ENCODE measurements at places on chromosomes 6 and 20. TPM values are rescaled to one million over a fixed set of nuclear protein-coding genes. Genes with fewer than 3 reads are reported as not detected.

The FAM162B gene
- not detected for total RNA-seq

The SIRPD gene
- not detected for total RNA-seq

The SRSF12 gene
- not detected for total RNA-seq

GRCh38 chr6:45314146-45314545, 14.0 kb upstream of the RUNX2 start:
- DNase-seq = no peak

DNA sequence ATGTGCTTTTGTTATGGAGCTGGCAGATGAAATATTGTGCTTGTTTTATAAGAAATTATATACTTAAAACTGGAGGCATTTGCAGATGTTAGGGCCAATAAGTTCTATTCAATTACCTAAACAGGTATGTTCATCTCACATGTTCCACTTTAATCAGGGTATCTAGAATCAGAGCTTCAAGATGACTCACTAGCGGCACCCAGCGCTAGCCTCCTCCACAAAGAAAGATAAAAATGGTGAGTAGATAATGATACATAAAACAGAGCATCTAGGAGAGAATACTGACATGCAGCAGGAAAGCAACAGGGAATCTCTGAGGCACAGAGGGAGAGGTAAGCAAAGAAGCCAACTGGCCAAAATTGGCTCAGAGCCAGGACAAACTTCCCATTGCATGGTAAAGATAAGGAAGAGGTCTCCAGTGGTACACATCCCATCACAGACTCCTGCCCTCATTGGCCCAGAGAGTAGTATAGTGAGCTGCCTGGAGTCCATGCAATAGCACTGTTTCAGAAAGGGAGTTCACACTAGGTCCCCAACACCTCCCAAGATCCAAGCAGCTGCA, 200.7 kb upstream of the SPTLC3 start:
- DNase-seq = no peak

DNA sequence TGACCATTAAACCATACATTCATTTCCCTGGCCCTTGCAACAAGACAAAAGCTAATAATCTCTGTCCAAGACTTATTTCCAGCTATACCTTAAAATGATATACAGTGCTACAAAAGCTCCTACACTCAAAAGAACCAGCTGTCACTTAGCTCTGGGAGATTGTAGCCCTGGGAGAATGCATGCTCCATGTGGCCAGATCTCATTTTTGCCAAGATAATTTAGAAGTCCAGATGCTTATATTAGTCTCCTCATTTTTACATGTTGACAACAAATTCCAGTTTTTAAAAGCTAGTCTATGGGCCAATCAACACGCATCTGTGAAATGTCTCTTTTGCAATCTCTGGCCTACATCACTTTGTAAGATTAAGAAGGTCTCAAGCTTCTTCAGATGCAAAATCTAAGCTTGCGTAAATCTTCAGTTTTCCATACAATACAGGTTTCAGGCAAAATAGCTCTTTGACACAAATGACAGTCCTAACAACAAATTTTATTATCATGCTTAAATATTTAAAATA, 27.1 kb downstream of the TASP1 start:
- no peak for DNase-seq

Measured in activated B cell treated with CpG ODN at 0.5 μM for 24 hours (primary cell).